ENCODE measurements at places on chromosomes 2 and 18. TPM values are rescaled to one million over a fixed set of nuclear protein-coding genes. Genes with fewer than 3 reads are reported as not detected.

DNA sequence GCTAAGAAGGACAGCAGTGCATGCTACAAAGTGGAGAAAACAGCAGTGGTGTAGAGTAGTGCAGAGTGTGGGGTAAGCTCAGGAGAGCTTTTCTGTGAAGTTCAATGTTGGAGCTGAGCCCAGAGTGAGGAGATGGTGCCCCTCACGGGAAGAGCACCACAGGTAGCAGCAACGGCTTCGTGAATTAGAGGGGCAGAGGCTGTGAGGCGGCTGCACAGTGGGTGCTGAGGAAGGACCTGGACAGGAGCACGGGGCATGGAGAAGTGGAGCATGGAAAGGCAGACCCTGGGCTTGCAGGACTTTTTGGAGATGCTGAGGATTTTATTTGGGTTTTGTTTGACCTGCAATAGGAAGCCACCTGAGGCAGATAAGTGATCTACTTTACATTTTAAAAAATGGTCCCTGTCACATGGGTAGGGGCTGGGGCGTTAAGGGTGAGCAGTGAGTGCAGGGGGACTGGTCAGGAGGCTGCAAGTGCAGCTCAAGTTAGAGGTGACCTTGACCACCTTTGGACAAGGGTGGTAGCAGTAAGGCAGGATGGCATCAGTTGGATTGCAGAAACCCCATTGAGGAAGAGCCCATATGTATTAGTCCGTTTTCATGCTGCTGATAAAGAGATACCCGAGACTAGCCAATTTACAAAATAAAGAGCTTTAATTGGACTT, 85.0 kb downstream of the MYCN start:
- DNase-seq: no peak

- no peak for DNase-seq
Observed at GRCh38 chr2:225452677-225453076, 53.2 kb downstream of the NYAP2 start.

DNA sequence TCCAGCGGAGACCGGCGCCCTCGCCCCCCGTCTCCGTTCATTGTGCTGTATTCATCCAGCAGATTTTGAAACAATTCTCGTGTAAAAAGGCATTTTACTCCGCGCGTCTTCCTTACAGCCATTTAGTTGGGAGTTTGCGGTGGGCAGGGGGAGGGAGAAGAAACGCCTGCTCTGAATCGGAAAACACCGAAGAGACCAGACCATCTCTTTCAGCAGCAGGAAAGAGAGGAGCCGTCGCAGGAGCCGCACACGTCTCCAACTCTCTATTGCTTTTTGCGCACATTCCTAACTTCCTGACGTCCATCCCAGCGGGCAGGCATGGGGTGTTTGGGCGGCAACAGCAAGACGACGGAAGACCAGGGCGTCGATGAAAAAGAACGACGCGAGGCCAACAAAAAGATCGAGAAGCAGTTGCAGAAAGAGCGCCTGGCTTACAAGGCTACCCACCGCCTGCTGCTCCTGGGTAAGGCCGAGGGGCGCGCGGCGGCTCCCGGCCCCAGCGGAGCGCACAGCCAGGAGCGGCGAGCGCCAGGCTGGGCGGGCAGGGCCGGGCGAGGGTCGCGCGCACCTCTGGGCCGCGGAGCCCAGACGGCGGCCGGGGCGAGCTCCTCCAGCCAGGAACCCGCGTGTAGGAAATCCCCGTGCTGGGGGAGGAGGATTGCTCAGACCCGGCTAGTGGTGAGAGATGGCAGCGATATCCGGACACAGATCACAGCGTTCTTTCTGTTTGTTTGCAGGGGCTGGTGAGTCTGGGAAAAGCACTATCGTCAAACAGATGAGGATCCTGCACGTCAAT, 63.2 kb downstream of the GNAL start:
- peak; percentile 61 for DNase-seq

- no peak for DNase-seq
Observed at GRCh38 chr2:16466821-16467151, 198.8 kb downstream of the CYRIA start.

- no peak for DNase-seq
Observed at GRCh38 chr2:70658476-70658875, 104.8 kb upstream of the TGFA start.

The TXNDC2 gene
- polyA plus RNA-seq: 0.17 TPM

The SMYD1 gene
- polyA plus RNA-seq: 0.19 TPM

All from brain (organoid and tissue), 16 donors.